ENCODE measurements at places on chromosomes 3 and 15.
A peak's percentile ranks its signal among the peaks of the same experiment; 100 is the strongest.

DNA sequence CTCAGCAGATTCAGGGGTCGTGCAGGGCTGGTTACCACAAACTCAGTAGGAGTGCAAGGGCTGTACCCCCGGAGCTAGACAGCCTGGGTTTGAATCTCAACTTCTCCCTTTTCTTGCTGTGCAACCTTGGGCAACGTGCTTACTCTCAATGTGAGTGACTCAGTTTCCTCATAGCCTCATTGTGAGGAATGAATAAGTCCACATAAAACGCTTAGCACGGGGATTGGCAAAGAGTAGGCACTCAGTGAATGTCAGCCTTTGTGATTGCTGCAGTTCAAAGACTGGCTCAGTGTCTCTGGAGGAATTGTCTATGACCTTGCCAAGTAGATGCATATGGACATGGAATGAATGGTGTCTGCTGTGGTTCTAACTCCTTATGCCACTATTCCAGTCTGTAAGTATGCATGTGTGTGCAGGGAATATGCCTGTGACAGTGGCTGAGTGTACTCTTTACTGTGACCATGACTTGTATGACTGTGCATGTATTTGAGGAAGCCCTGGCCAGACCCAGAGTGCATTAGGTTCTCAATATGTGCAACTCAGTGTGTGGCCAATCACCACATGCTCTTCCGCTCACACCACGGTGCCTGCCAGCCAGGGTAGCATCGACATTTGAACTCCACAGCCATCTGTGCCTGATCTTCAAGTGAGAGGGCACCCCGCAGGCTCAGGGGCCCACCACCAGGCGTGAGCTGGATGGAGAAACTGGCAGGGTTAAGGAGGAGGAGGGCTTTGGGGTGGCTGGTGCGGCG is 900 bp upstream of the HYAL3 start:
- DNase-seq: no peak

GRCh38 chr15:28098766-28099554 is at the start of gene OCA2:
TSS of gene OCA2 (minus strand) at chr15:28099315. CDS start at chr15:28081874, 17,441 bp downstream.
- peak; percentile 42 for DNase-seq

DNA sequence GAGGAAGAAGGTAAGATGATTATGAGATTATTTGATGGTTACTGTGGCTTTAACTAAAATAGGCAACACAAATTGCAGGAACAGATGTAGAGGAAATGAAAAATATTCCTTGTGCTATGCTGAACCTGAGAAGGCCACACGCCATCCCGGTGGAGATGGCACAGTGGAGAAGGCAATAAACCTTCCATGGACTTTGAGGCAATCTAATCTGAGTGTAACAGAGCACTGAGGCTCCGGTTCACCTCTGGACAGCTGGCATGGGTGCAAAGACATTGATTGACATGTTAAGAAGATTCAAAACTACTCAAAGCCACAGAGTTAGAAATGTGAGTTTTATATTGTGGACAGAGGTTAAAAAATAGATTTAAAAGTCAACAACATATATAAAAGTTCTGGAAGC is 535.7 kb downstream of the AGBL1 start:
- no peak for DNase-seq

GRCh38 chr3:61631108-61631769 is 69.9 kb downstream of the PTPRG start:
- no peak for DNase-seq

GRCh38 chr3:106018929-106019550 is 150.2 kb upstream of the CBLB start:
- no peak for DNase-seq

GRCh38 chr3:126961191-126961790 is 21.6 kb upstream of the PLXNA1 start:
- DNase-seq: no peak

GRCh38 chr15:73483053-73483452 is 40.1 kb downstream of the REC114 start:
- DNase-seq: no peak

DNA sequence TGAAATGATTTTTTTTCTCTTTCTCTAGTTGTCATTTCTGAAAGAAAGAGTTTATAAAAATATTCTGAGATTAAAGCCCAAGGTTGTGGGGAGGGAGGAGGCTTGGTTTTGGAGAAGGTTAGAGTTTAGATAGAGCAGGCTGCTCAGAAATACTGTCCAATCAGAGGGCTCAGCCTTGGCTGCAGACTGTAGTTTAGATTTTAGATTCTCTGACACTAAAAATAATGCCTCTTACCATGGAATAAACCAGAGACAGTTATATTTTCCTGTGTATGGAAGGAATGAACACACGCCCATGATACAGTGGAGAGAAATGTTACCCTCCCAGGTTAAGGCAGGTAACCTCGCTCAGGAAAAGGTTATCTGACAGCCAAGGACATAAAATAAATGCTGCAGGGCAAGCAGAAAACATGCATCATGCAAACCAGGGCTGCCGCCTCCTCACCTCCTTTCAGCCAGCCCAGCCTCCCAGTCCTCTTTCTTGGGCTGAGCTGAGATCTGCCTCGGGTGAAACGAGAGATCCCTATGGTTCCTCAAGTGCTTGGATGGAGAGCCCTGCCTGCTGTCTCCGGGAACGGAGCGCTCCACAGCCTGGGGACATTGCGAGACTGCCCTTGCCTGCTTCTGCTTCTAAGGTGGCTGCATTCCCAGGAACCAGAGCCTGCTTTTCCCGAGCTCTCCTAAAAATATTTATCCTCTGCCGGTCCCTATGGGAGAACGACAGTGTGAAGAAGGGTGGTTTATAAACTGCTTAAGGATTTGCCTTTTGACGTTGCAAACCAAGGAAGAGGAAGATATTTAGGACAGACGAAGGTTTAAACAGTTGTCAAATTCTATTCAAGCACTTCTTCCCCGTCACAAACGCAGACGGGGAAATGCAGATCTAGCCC is 848 bp downstream of the NCEH1 start:
- peak; percentile 61 for DNase-seq

DNA sequence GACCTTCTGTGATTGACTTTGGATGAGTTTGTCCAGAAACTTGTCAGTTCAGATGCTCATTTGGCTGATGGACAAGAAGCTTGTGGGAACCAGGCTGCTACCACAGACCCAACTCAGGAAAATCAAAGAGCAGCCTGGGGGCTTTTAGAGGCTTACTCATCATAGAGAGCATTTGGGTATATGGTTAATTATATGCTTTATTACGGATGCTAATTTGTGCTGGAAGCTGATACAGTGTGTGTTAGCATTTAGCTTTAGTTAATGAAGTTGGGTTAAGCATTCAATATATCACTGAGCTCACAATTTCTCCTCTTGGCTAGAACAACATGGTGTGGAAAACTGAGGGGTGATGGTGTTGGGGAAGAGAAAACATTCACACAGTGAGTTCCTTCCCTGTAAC is 664.2 kb upstream of the CFAP20DC start:
- DNase-seq: no peak

GRCh38 chr3:167876620-167877281 is 141.2 kb downstream of the SERPINI1 start:
- no peak for DNase-seq

- peak; percentile 49 for DNase-seq
Measured at GRCh38 chr15:60397772-60398445, at the start of gene ANXA2. TSS of gene ANXA2 (minus strand) at chr15:60397986. CDS start at chr15:60386075, 11,911 bp downstream.

- DNase-seq: peak; percentile 26
Measured at GRCh38 chr3:145557405-145557804, 603.6 kb downstream of the PLOD2 start.

DNA sequence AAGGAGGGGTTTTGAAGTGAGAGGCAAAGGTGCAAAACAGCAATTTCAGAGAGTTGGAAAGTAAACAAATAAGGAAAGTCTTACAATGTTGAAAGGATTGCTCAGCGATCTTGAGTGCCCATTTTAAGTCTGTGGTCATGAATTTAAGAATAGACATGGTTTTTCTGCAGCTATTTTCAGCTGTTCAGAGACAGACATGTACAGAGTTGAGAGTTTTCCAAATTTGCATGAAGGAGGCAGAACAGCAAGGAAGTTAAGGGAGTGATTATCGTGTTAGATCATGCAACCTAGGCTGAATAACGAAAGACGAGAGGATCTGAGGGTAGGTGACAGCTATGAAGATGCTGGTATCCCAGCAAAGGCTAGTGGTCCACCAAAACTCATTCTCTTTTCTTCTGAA is 37.2 kb downstream of the DET1 start:
- DNase-seq: no peak

- DNase-seq: peak; percentile 34
Measured at GRCh38 chr3:54374214-54374852, 252.0 kb downstream of the CACNA2D3 start.

DNA sequence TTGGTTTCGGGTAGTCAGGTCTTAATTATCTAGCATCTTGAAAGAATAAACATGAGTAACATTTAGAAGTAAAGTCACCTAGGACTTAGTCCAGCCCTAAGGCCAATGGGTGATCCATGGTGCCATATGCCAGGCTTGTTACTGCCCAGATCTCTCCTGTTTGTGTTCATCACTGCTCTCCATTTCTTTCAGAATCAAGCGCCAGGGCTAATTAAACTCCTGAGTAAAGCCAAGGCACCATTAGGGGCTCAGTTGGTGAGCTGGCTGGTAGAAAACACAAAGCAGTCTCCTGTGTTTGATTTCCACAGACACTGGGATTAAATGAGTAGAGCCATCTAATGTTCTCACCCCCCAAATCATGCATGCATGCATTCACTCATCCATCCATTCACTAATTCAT is 11.3 kb downstream of the CYP19A1 start:
- no peak for DNase-seq

- DNase-seq: no peak
Measured at GRCh38 chr3:173395073-173395411, 2.5 kb upstream of the NLGN1 start.

DNA sequence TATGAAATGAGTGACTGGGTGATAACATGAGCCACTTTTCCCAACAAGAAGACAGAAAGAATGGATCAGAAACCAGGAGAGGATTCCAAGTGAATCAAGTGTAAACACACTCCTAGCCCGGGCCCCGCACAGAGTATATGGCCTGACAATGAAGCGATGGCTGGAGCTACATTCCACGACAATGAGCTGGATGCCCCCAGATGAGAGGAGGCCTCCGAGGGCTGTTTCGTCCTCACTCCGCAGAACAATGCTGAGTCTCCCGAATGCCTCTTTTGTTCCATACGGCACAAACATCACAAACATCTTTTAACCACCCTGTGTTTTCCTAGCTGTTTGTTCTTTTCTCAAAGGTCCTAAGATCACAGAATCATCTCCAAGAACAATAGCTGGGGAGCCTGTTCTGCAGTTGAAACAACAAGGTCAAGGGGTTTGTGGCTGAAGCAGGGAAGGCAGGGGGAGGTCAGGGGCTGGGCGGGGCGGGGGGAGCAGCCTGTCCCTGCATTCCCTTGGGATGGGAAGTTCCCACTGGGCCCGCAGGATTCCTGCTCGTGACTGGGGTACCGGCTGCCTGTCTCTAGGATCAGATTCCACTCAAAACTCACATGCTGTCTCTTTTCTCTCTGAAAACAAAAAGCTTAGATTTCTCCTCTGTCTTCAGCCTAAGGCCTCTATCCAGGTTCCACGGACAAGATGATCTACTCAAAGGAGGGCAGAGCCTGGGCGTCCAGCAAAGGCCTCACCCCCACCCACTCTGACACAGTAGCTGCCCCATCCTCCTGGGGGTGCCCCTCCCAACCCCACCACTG is 151.3 kb downstream of the XXYLT1 start:
- DNase-seq: no peak

DNA sequence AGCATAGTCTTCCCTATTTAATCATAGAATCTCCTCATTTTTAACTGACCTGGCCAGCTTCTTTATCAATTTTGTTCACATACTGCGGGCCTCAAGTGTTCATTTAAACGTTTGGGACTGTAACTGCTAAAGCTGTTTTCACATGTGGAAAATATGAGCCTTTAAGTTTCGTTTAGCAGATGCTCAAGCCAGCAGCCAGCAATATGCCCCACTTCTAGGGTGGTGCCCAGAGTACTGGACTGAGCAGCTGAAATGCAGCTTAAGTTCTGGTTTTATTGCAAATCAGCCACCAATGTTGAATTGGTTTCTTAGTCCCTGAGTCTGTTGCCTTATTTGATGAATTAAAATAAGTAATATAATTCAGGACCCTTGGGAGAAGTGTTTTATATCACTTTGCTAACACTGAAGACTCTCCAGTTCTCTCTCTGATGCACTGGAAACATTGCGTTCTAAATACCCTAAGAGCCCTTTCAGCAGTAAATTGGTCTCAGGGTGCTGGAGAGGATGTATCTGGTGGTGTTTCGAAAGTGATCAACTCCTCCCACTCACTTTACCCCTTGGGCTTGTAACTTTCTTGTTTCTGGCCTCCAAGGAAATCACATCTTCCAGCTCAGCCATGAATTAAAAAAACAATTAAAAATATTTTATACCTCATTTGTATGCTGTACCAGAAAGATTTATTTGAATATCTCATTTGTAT is 61.7 kb downstream of the B3GALNT1 start:
- no peak for DNase-seq

DNA sequence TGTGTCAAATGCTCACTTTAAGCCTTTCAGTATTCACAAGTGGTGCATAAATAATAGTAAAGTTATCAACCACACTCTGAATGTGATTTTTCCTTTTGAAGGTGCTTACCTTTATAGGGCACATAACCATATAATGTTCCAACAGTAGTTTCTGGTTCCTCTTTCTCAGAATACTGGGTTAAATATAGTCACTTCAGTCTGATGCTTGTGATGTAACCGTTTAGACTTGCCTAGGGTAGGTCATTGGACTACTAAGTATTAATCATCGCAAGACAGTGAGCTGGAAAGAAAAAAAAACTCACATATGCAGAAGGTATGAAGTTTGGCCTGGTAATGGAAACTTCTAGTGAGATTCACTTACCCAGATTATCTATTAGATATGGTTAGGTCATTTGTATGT is 1.9 kb downstream of the KBTBD8 start:
- DNase-seq: no peak

DNA sequence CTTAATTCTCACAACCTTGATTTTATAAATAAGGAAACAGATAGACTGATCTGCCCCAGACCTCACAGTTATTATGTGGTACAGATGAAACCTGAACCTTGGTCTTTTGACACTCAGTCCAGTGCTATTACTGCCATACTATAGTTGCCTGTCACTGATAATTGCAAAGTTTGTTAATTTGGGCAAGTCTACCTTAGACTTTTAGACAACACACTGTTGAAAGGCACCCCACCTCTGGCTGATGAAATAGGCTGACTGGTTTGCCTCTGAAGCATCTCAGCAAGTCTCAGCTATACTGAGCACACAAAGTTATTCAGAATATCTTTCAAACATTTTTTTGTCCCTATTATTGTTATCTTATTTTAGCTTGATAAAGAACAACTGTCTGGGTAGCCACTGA is 53.1 kb upstream of the MAP4 start:
- DNase-seq: no peak

- DNase-seq: no peak
Measured at GRCh38 chr15:31815411-31816155, 214.7 kb upstream of the CHRNA7 start.

DNA sequence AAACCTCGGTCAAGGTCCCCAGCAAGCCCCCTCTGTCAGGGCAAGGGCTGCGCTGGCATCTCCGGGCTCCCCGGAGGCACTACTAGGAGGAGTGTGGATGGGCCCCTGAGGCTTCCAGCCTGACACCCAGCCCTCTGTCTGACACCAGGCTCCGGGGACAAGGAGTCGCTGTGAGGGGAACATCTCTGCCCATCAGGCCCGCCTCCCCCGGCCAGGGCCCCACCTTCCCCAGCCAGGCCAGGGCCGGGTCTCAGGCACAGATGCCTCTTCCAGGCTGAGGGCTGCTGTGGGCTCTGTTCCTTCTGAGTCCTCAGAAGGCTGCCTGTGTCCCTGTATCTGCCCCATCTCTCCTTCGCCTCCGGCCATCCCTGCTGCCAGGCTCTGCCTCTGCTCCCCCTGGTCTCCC is 15.8 kb downstream of the CSPG4 start:
- no peak for DNase-seq

GRCh38 chr3:108806316-108806715 is 16.3 kb upstream of the TRAT1 start:
- DNase-seq: no peak
